ENCODE measurements at places on chromosomes 7 and 10.

DNA sequence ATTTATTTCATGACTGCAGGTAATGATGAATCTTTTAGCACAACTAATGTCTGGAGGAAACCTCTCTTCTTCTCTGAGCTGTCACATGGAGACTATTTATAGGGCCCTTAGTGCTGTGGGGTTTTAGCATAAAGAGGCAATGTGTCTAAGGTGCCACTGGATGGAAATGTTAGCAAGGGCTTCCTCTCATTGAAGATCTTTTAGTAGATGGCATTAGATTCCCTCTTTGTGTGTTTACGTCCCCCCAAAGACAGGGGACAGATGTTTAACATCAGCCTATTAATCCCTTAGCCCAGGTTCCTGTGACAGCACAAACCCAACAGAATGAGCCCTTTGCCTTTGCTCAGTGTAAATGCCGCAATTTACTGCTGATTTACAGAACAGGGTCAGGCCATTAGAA, 208.6 kb downstream of the SKAP2 start:
- no peak overlapping the region for H3K27ac ChIP-seq
- no peak overlapping the region for H3K4me3 ChIP-seq
- no peaks in the 10 kb centered on the region for H3K36me3 ChIP-seq
- H3K4me1 ChIP-seq: 0 out of 2 replicates have a peak, but pooled peaks cover 3% of the 10 kb centered on the region

GRCh38 chr10:32906595-32906994, 51.4 kb downstream of the ITGB1 start:
- H3K4me1 ChIP-seq: no peaks in the 10 kb centered on the region
- no peak for DNase-seq
- no peak overlapping the region for H3K27ac ChIP-seq
- H3K36me3 ChIP-seq: peaks cover 84% of the 10 kb centered on the region

- no peak overlapping the region for H3K4me3 ChIP-seq
- H3K27me3 ChIP-seq: no peaks in the 10 kb centered on the region
- peaks cover 31% of the 10 kb centered on the region for H3K4me1 ChIP-seq
Measured at GRCh38 chr7:16028636-16029035, 342.2 kb upstream of the MEOX2 start.

DNA sequence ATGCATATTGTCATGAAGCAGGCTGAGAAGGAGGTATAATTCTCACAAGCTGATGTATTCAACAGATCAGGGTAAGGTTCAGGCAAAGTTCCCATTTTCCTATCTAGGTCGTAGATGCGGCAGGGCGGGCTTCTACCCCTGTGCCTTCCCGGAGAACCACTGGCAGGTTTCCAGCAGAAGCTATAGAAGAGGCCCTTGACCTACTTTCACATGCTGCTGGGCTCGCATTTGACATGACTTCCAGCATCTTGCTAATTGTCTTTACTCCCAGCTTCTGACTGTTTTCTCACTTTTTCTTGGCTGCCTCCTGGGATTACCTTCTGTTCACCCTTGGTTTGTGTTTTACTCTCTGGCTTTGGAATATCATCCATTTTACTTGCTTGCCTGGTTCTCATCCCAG, 32.6 kb upstream of the ORC5 start:
- H3K27me3 ChIP-seq: no peaks in the 10 kb centered on the region
- peaks cover 9% of the 10 kb centered on the region for H3K4me1 ChIP-seq
- no peak overlapping the region for H3K27ac ChIP-seq
- DNase-seq: peak; percentile 19
- no peak overlapping the region for H3K4me3 ChIP-seq

GRCh38 chr7:40972426-40972825, 730.5 kb downstream of the INHBA start:
- H3K27me3 ChIP-seq: no peaks in the 10 kb centered on the region
- no peak overlapping the region for H3K27ac ChIP-seq
- H3K4me1 ChIP-seq: no peaks in the 10 kb centered on the region
- no peak for DNase-seq

- peak; percentile 25 for DNase-seq
- peaks cover 5% of the 10 kb centered on the region for H3K4me1 ChIP-seq
- no peaks in the 10 kb centered on the region for H3K27me3 ChIP-seq
- no peak overlapping the region for H3K27ac ChIP-seq
Measured at GRCh38 chr7:70833726-70834125, 298.2 kb upstream of the GALNT17 start.

GRCh38 chr10:4561296-4561695, 264.7 kb upstream of the AKR1E2 start:
- no peak overlapping the region for H3K4me3 ChIP-seq
- no peaks in the 10 kb centered on the region for H3K36me3 ChIP-seq
- H3K4me1 ChIP-seq: peaks cover 14% of the 10 kb centered on the region
- no peak overlapping the region for H3K27ac ChIP-seq
- no peaks in the 10 kb centered on the region for H3K27me3 ChIP-seq

- no peaks in the 10 kb centered on the region for H3K4me1 ChIP-seq
- H3K36me3 ChIP-seq: no peaks in the 10 kb centered on the region
- no peaks in the 10 kb centered on the region for H3K27me3 ChIP-seq
- no peak for DNase-seq
- no peak overlapping the region for H3K27ac ChIP-seq
- no peak overlapping the region for H3K4me3 ChIP-seq
Measured at GRCh38 chr10:8238986-8239385, 184.5 kb downstream of the GATA3 start.

GRCh38 chr7:156919132-156919713, 26.2 kb upstream of the LMBR1 start:
- DNase-seq: no peak
- no peaks in the 10 kb centered on the region for H3K36me3 ChIP-seq
- no peak overlapping the region for H3K27ac ChIP-seq
- no peaks in the 10 kb centered on the region for H3K27me3 ChIP-seq

All from SJCRH30 (cell line).